ENCODE measurements at places on chromosomes 16 and 17. TPM values are rescaled to one million over a fixed set of nuclear protein-coding genes. Genes with fewer than 3 reads are reported as not detected.
A peak's percentile ranks its signal among the peaks of the same experiment; 100 is the strongest.

DNA sequence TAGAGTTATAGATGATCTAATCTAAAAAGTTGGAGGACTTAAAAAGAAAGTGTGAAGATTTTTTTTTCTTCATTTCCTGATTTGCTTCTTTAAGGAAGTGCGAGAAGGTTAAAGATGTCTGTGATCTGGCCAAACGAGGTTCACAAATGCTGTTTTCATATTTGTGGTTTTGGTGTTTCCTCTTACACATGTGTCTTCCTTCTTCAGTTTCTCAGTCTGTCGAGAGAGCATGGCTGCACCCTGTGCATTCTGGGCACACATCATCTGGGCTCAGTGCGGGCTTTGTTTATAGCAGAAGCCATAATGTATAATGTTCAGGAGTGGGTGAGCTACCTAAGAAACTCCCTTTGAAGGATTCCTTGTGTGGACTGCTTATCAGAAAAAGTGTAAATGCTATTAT lies 260.4 kb upstream of the TBX2 start:
- DNase-seq: no peak

- no peak for DNase-seq
These were observed 410.9 kb upstream of the SOX9 start for GRCh38 chr17:71709946-71710345.

GRCh38 chr16:51629576-51629975 lies 478.5 kb upstream of the SALL1 start:
- DNase-seq: no peak

DNA sequence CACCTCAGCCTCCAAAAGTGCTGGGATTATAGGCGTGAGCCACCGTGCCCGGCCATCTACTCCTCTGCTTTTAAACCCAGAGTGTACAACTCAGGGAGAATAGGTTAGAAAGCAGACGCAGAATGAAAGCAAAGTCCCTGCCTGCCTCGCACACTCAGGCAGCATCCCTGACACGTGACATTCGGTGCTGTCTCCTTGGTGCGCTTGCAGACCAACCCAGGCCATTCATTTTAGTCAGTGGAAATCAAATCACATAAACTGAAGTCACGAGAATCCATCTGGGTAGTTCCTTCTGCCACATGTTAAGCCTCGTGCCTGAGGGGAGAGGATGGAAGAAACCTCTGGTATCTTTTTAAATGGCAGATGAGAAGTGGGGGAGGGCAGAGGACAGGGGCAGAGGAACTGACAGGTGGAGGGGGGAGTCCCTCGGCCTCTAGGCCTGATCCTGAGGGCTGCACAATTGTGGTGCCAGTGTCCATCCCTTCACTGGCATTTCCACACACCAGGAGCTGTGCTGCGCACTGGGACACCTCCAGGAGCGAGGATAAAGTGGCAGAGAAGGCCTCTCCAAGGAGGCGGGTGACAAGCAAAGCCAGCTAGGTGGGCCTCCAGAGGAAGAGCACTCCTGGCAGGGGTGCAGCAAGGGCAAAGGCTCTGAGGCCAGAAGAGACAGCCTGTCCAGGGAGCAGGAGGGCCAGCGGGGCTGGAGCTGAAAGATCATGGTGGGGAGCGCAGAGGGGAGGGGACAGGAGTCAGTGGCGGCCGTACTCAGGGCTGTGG lies 196.3 kb downstream of the KATNIP start:
- no peak for DNase-seq

DNA sequence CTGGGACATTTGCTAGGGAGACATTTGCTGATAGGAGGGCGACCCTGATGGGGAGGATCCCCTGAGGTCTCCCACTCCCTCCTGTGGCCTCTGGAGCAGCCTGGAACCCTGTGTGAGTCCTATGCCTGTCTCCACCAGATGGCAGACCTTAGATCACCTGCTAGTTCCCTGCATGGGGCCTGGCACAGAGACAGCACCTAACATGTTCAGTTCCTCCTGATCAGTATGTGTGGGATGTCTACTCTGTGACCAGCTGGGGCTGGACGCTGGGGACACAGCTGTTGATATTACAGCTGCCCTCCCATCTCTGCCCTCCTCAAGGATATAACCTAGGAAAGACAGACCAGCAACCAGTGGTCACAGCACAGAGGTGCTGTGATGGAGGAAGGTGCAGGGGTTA lies 1.1 kb upstream of the ADCY7 start:
- DNase-seq: no peak

GRCh38 chr17:52648995-52649394 lies 490.5 kb upstream of the CA10 start:
- no peak for DNase-seq

- no peak for DNase-seq
These were observed at the start of gene CHD9NB for GRCh38 chr16:53052519-53053501. Gene CHD9NB, minus strand, starts transcription at chr16:53052897. Its CDS starts 8,739 bp downstream, at chr16:53044158.

- peak; percentile 38 for DNase-seq
These were observed 31.9 kb downstream of the CMC2 start for GRCh38 chr16:80974649-80975376.

- no peak for DNase-seq
These were observed 236.0 kb upstream of the IRX5 start for GRCh38 chr16:54694651-54695050.

WFIKKN2 gene
- total RNA-seq: 1.1 TPM

SOCS3 gene
- total RNA-seq: 9.6 TPM

KIF18B gene
- 51.8 TPM for total RNA-seq
